Fibroblast of skin of right biceps (primary cell): ENCODE measurements at places on chromosomes 11 and 22.
A peak's percentile ranks its signal among the peaks of the same experiment; 100 is the strongest.

DNA sequence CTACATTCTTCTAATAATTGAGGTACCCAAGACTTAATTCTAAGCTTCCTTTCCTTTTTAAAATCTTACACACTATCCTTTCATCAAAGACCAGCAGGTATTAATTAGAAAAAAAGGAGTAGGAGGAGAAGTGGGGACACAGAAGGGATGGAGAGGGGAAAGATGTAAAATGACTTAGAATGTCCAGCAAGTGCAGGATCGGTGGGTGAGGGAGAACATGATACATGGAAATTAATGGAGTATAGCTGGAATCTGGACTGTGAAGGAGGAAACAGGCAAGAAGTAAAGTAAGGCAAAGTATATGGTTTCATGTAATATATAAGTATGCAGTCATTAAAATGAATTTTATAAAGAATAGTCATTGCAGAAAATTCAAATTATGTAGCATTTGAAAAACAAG lies 63.7 kb upstream of the SC5D start:
- DNase-seq: no peak

GRCh38 chr22:24727218-24727851 lies 47.2 kb downstream of the PIWIL3 start:
- peak; percentile 74 for DNase-seq

- DNase-seq: no peak
Observed at GRCh38 chr11:20590381-20590780, 9.0 kb upstream of the SLC6A5 start.

DNA sequence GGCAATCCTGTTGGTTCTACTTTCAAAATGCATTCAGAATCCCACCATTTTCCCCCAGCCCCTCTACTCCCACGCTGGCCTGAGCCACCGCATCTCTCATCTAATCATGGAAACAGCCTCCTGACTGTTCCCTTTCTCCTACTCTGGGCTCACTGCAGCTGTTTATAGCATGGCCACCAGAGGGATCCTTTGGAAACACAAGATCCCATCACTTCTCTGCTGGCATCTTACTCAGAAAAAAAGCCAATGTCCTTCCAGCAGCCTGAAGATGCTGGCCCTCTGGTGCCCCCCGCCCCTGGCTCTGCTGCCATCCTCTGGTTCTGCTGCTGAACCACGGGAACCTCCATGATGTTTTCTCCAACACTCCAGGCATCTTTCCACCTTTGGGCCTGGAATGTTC lies 11.1 kb downstream of the MS4A8 start:
- no peak for DNase-seq

DNA sequence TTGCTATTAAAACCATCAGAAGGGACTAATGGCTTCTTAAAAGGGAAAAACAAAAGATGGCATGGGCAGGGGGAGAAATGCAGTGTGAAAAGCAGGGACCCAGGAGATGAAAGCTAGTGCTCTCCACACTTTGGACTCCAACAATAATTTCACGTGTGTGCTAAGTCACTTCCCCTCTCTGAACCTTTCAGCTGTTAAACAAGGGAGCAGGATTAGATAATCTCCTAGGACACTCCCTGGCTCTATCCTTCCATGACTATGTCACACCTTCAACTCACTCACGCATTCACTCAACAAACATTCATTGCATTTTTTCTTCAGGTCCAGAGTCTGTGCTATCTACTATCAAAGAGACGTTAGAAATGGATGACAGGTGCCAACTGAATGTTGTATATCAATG lies 88.7 kb downstream of the SYN3 start:
- no peak for DNase-seq

GRCh38 chr11:124597626-124598025 lies 13.6 kb upstream of the PANX3 start:
- DNase-seq: no peak

DNA sequence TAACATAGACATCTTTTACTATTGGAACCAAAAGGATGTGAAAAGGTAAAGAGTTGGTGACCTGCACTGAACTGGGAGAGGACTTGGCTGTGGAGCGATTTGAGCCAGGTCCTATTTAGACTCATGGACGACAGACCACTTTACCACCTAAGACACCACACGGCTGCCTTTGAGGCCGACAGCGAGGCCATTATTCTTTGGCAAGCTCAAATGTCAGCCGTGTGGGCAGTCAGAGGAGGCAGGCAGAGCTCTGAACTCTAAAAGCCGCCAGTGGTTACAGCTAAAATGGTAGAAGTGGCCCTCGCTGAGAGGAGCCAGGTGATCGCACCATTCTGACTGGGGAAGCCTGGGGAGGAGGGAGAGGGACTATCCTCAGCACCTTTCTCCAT lies 50.5 kb downstream of the SCUBE1 start:
- DNase-seq: no peak

DNA sequence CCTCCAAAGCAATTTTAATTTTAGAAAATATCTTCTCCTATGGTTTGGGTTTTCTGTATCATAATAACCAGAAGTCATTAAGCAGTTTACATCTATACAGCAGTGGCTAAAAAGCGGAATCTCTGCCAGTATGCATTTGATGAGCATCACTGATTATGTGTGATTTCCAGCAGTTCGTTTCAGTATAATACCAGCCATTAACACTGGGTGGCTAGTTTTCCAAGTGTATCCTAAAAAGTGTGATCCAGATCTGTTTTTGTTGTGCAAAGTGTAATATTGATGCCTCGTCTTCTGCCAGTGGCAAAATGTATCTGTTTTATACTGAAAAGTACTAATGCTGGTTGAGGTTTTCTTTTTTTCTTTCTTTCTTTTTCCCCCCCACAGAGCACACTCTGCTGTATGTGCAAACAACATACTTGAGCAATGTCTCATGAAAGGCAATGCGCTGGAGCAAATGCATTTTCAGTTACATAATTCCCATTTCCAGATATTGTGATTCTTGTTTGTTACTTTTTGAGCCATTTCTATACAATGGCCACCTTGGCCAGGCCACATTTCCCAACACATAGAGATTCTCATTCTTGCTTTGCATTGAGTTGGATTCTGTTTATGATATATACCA lies 64.2 kb downstream of the SLC36A4 start:
- peak; percentile 27 for DNase-seq

- no peak for DNase-seq
Observed at GRCh38 chr11:68215087-68215445, 2.0 kb upstream of the KMT5B start.

DNA sequence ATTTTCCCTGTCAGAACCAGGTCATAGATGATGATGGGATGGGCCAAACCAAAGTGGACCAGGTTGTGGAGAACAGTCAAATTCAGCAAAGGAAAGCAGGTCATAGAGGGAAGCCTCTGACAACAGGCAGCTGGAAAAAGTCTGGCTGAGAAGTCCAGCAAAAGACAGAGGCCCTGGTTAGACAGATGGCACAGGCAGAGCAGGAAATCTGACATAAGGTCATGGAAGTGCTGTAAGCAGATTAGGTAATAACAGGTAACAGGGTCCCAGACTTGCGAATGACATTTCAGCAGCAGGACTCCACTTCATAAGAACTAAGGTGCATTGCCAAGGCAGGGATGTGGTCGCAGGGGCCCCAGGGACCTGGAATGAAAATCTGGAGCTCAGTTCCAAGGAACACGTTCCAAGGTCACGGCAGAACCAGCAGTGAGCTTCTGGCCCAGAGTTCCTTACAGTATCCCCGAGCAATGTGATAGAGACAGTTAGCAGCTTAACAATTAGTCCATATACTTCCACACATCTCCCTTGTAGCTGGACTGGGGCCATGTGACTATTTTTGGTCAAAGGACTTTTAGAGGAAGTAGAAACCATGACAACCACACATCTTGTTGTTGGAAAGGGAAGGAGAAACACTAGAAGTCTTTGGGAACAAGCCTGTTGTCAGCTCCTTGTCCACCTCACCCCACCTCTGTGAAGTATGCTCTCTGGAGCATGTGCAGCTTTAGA lies 75.4 kb downstream of the ME3 start:
- DNase-seq: peak; percentile 52

DNA sequence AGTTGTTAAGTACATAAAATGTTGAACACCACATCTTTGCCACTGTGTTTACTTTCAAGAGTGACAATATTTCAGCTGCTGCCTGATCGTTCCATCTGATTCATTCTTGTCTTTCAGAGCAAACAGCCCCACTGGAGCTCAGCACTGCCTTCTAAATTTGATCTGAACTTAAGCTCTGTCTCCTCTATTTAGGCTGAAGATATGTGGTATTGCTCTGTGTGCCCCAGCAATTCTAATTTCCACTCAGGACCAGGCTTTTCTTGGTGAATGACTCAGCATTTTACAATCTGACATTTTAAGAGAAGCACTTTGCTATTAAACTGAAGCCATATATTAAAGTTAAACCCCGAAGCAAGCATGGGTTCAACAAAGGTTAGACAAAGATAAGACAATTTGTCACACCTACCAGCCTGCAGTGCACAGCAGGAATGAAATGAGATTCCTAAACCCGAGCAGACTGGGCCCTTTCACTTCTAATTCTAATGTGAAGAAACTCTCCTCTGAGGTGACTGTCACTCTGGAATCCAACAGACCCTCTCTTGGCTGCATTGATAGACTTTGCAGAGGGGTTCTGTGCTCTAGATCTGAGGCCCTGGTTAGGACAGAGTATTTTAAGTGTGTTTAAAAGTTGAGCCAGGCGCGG lies 41.7 kb upstream of the PLET1 start:
- peak; percentile 24 for DNase-seq

DNA sequence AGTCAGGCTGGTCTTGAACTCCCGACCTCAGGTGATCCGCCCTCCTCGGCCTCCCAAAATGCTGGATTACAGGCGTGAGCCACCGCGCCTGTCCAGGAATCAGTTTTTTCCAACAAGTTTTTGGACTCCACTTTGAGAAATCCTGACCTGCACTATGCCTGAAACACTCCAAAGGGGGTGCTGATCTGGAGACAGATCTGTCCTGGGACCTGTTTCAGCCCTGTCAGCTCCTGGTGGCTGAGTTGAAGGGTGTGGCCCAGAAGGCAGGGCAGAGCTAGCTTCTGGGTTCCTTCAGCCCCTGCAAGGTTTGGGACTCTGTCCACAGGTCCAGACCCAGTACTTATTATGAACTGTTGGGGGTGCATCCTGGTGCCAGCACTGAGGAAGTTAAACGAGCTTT lies 1.2 kb downstream of the DNAJC4 start:
- DNase-seq: no peak

DNA sequence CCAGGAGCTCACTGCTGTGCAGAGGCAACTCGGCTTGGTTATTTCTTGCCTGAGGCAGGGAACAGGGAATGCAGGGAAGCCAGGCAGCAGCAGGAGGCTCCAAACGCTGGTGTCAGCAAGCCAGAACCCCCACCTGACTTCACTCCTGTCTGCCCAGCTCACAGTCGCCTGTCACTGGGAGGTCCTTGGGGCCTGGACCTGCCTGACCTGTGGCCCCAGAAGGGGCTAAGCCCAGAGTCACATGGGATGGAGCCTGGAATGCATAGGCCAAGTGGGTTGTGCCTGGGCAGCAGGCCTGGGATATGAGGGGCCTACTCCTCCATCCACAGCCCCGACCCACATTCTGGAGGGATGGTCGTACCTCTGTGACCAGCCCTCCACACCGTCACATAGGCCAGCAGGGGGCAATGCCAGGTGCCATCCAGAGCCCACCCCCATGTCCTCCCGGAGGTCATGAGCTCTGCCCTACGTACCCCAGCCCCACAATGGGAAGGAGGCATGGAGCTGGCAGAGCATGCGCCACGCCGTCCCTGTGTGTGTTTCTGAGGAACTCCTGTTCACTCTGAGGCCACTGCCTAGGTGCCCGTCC lies 5.2 kb downstream of the RASSF7 start:
- no peak for DNase-seq

DNA sequence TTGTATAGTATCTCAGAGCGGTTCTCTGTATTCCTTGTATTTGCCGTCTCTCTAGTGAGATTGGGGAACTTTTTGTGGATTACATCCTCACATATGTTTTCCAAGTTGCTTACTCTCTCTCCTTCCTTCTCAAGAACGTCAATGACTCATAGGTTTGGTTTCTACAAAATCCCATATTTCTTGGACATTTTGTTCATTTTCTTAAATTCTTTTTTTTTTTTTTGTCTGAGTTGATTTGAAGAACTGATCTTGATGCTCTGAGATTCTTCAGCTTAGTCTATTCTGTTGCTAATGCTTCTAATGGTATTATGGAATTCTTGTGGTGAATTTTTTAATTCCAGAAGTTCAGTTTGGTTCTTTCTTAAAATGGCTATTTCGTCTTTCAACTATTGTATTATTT lies 28.4 kb upstream of the SLN start:
- DNase-seq: peak; percentile 31

DNA sequence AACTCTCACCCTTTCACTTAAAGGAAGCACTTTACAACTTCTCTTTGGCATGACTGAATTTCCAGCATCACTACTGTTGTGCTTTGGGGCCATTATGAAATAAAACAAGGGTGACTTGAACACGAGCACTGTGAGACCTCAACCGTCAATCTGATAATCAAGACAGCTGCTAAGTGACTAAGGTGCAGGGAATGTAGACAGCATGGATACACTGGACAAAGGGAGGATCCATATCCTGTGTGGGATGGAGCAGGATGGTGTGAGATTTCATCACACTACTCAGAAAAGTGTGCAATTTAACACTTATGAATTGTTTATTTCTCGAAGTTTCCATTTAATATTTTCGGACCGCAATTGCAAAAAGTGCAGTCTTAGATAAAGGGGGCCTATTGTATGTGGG lies 16.1 kb upstream of the EXPH5 start:
- DNase-seq: peak; percentile 75

DNA sequence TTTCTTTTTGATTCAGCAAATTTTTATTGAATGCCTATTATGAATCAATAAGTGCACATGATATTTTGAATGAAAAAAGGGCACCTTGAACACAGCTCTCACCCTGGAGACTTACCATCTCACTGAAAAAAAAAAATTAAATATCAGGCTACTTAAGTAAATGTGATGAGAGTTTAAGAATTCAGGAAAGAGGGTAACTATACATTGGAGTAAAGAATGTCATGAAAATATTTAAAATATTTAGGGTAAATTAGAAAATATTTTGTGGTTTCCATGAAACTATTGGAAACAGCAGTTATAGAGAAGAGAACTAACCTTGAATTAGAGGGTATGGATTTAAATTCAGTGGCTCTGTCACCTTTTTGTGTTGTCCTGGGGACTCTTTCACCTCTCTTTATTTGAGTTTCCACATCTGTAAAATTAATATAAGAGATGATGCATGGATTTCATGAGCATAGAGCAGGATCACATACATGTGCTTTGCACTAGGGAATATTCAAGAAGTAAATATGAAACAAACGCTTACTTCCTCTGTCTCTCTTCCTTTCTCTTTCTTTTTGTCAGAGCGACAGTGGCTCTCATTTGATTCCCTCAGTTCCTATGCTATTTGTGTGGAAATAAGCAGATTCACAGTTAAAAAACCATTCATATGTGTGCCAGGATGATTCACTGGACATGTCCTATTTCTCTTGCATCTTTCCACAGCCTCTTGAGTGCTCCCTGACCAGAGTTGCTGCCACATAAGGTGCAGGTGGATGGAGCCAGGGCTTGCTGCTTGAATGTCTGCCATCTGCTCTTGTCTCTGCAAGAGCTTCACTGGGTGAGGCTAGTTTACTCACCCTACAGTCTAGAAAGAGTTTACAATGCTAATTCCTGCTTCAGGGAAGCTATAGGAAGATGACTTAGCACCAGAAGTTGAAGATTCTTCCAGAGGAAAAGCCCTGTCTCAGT lies 533.1 kb downstream of the ETS1 start:
- DNase-seq: peak; percentile 58

- no peak for DNase-seq
Observed at GRCh38 chr22:44357296-44357965, 44.7 kb upstream of the SHISAL1 start.
